ENCODE measurements at places on chromosomes 13 and 19.

- DNase-seq = no peak
Observed at GRCh38 chr19:51108805-51109146, 567 bp upstream of the CTU1 start.

DNA sequence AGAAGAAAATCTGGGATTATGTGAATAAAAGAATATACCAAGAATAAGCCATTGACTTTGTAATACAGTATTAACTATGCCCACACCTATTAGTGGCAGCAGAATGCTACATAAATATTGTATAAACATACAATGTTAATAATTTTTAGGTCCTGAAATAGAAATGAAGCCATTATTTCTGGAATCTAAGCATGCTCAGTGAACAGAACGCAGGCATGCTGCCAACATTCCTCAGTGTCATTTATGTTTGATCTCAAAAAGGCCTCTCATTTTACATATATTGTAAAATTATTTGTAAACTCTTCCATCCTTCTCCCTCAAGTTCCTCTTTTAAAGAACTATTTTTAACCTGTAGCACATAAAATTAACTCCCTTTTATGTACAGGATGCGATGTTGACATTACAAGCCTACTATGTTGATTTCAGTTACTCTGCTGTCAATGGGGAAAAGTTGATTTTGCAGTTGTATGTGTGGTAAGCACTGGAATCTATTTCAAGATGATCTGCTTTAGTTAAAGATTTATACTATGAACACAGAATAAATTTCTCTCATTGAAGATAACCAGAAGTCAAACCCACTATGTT, 118.8 kb downstream of the VWA8 start:
- no peak for DNase-seq

GRCh38 chr19:15463861-15464371, 428 bp downstream of the RASAL3 start:
- DNase-seq = no peak

DNA sequence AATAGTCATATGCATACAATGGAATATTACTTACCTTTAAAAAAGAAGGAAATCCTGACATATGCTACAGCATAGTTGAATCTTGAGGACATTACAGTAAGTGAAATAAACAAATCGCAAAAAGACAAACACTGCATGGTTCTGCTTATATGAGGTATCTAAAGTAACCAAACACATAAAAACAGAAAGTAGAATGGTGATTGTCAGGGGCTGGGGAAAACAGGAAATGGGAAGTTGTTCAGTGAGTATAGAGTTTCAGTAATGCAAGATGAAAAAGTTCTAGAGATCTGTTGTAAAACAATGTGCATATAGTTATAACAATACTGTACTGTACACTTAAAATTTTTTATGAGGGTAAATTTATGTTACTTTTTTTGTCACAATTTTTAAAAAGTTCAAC, 219.4 kb downstream of the KLF5 start:
- no peak for DNase-seq

All from tibial nerve (tissue), 4 donors.